Jurkat, Clone E6-1 (cell line): ENCODE measurements at places on chromosomes 1 and 21.
A peak's percentile ranks its signal among the peaks of the same experiment; 100 is the strongest.

DNA sequence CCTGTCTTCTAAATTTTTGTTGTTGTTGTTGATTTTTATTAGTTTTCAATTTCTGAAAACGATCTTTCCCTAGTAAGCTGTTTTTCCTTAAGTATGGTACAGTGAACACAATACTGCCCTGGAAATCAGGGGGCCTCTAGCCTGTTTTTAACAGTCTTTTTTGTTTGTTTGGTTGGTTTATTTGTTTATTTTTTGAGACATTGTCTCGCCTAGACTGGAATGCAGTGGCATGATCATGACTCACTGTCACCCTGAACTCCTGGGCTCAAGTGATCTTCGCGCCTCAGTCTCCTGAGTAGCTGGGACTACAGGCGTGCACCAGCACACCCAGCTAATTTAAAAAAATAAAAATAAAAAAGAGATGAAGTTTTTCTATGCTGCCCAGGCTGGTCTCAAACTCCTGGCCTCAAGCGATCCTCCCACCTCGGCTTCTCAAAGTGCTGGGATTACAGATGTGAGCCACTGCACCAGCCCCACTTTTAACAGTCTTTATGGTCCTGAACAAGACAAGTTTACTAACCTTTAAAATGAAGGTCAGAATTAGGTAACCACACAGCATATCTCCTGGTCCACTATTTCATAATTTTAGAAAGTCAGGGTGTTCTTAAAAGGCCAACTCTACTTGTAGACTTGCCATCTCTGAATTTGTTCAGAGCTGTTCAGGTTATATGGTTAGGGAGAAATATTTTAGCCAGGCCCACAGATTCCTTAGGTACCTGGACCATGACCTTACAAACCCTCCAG, 35.4 kb downstream of the TBCE start:
- no peak for DNase-seq

GRCh38 chr1:167127661-167128060, 33.8 kb downstream of the STYXL2 start:
- DNase-seq: no peak

DNA sequence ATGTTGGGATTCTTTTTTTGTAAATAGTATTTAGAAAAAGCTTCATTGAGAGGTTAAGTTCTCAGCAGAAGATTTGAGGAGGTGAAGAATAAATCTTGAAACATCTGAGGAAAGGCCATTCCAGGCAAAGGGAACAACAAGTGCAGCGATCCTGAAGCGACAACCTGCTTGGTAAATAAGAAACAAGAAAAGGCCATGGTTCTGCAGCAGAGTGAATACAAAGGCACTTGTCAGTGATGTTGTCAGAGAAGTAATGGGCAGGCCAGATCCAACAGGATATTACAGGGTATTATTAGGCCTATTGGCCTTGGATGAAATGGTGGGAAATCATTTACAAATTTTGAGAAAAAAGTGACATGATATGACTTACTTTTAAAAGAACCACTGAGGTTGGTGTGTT, 960.0 kb downstream of the PLA2G4A start:
- DNase-seq: no peak

GRCh38 chr1:221149111-221149510, 269.9 kb downstream of the HLX start:
- no peak for DNase-seq

- peak; percentile 54 for DNase-seq
Measured at GRCh38 chr1:20640183-20640597, 6.9 kb downstream of the PINK1 start.

GRCh38 chr1:33344896-33345560, 24.1 kb upstream of the A3GALT2 start:
- DNase-seq: no peak

- no peak for DNase-seq
Measured at GRCh38 chr21:33897098-33897497, 18.5 kb downstream of the ATP5PO start.

GRCh38 chr1:113608399-113608798, 150.9 kb downstream of the PHTF1 start:
- no peak for DNase-seq

DNA sequence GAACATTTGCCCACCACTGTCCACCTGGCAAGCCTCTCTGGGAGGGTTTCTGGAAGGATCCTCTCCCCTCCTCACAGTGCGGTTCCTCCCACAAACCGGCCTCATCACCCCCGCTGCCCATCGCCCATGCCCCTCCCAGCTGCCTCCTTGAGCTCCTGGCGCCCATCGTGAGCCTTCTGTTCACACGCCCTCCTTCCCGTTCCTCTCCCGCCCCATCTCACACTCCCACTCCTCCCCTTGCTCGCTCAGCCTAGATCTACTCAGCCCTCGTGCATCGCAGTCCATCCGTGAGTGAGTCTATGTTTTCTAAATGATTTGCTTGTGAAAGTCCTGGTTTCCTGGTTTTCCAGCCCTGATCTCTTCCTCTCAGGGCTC, 119.1 kb upstream of the C1orf174 start:
- no peak for DNase-seq
